ENCODE measurements at places on chromosomes 12 and 14.

DNA sequence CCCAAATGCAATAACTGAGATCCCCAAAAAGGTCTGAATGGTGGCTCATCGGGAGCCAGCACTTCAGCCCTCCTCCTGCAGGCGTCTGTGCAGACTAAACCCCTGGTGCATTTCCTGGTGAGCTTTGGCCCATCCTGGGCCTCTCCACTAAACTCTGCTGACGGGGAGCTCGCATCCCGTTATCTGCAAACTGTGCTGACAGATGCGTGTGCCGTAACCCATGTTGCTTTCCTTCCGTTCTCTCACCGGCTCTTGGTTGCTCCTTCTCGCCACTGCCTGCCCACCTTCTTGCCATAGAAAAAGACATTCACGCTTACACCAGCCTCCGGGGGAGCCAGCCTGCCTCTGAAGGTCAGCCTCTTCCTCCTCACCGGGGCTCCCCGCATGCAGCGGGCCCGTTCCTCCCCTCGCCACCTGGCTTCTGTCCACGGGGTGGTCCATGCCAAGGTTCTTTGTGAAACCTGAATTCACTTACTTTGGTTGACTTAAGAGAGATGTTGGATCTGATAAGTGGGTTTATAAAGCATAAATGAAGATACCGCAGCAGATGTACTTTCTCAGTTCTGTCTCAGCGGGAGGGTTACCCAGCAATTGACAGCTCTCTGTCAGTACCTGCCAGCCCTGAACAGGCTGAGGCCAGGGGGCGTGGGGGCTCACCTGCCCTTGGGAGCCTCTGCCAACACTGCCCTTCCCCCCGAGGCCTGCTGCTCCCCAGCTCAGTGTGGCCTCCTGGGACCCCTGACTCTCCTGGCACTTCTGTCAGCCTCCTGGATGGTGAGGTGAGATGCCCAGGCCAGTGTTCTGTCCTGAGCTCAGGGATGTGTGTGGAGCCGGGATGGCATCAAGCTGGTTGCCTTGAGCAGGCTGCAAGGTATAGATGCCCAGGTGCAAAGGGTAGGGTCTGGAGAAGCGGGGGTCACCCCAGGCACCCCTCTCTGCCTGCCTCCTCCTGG, 14.2 kb downstream of the ZFYVE21 start:
- DNase-seq: no peak

DNA sequence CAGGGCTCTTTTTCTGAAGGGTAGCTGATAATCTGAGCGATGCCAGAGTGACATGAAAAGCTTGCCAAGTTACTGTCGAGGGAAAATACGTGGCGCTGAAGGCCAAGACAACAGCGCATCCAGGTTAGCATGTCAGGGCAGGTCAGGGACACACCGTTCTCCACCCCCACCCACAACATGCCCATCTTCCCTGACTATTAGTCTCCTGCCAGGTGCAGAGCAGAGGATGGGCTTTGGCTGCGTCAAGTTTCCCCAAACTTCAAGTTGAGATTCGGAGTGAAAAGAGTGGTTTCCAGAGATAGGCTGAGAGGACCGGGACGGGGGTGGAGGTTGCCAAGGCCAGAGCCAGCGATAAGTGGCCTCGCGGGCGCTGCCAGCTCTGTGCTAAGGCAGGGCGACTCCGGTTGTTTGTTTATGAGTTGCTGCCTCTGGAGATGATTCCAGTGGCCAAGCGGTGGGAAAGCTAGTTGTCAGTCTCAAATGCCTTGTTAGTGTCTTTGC, 1.7 kb downstream of the TRHDE start:
- DNase-seq: no peak

DNA sequence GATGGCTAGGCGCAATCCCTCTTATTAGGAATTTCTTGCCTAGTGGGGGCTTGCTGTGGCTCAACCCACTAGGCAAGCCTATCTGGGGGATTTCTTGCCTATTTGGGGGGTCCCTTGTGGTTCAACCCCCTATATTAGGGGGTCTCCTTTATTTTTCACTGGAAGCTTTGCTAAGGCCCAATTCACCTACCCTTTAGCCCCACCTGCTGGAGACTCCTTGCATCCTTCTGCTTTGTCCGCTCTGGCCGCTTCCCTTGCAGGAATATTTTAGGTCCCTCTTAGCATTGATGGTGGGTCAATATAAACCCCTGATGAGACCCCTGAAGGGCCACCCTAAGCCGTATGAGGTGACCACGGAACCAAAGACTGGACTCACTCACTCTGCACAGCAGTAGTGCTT, 1552.1 kb downstream of the AACS start:
- no peak for DNase-seq

DNA sequence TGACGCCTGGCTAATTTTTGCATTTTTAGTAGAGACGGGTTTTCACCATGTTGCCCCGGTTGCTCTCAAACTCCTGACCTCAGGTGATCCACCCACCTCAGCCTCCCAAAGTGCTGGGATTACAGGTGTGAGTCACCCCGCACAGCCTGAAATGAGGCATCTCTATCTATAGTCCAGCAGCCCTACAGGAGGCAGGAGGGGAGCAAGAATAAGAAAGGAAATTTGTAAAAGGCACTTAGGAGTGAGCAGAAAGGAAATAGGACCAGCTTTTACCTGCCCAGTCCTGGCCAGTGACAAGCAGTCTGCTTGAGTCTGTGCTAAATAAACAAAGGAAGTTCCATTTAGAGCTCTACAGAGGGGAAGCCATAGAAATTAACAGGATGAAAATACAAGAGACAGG, 15.0 kb upstream of the PSMA6 start:
- no peak for DNase-seq

DNA sequence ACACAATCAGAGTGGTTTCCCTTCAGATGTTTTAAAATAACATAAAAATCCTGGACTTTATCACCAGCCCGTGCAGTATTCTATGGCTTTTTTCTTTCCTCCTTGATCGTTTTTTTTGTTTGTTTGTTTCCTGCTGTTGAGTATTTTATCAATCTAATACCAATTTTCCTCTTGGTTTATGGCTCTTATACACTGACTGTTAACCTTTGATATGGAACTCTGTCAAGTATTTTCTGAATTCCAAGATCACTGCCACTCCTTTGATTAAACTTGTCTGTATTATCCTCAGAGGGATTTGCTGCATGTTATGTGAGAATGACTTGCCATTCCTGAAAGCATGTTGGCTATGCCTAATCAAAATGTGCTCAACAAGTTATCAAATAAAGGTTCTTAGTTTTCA, 88.4 kb downstream of the PELI2 start:
- no peak for DNase-seq

GRCh38 chr14:91946622-91947474, 646 bp downstream of the FBLN5 start:
- no peak for DNase-seq

DNA sequence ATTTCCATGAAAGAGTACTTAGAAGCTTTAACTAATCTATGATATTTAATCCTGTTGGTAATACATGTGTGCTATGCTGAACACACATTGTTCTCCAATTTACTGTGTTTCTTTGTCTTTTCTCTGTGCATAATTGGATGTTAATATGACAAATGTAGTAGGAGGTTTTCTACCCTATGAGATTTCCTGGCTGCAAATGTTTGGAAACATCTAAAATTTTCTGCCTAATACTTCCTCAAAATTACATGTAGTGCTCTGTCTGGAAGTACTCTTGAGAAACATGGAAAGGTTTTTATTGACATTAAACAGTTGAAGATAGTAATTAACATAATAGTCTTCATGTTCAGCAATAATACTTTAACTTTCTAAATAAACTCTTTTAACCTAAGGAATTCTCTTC, 213.0 kb downstream of the KITLG start:
- DNase-seq: no peak

DNA sequence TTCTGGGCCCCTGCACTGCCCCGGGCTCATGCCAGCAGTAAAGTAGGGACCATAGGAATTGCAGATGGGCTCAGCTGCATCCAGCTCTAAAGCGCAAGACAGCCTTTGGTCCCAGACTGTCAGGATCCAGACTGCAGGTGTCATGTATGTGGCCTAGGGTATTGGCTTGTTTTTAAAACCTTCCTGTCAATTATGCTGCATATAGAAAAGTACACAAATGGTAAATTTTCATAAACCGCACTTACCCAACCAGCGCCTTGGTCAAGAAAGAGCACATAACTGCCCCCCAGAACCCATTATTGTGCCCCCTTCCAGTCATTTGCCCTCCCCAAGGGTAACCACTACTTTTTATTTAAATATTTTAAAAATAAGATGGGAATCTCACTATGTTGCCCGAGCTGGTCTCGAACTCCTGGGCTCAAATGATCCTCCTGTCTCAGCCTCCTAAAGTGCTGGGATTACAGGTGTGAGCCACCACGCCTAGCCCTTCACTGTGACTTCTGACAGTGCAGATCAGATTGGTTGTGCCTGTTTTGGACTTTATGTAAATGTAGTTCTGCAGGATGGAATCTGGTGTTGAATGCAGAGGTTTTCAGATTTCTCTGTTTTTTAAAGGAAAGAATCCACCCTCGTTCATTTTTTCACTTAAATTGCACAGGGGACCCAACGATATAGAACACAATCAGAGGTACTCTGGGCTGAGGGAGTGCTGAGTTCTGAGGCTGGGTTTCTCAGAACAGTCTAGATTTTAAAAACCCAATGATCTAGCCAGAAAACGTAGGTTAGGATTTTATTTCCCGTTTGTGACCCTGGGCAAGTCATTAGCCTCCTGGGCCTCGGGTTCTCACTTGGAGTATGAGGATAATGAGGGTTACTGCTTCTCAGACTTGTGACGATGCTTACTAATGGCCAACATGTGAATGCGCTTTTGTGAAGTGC, 6.7 kb downstream of the NR4A1 start:
- DNase-seq: no peak

GRCh38 chr12:132285991-132286681, 43.3 kb downstream of the GALNT9 start:
- no peak for DNase-seq

- DNase-seq: peak; percentile 1
Observed at GRCh38 chr12:97308576-97309198, 153.9 kb upstream of the RMST start.

DNA sequence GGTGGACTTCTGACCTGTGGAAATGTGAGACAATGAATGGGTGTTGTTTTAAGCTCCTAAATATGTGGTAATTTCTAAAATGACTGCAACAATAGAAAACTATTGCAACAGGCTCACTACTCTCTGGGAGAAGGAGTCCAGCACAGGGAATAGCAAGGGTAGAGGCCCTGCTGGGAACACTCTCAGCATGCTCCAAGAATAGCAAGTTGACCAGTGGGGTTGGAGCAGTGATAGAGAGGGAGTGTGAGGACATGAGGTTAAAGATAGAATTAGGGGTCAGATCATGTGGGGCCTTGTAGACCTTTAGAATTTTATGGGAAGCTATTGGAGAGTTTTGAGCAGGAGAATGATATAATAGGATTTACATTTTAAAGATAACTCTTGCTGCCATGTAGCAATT, 346.7 kb upstream of the CCDC196 start:
- DNase-seq: no peak

GRCh38 chr14:24315807-24316596, 4.7 kb downstream of the LTB4R start:
- DNase-seq: no peak

GRCh38 chr14:44453433-44454171, 53.5 kb downstream of the FSCB start:
- no peak for DNase-seq

- DNase-seq: no peak
Observed at GRCh38 chr12:27464220-27464554, 17.7 kb downstream of the SMCO2 start.

GRCh38 chr12:107845226-107845979, 70.9 kb downstream of the ASCL4 start:
- DNase-seq: no peak

GRCh38 chr12:24398605-24399004, 449.1 kb upstream of the SOX5 start:
- DNase-seq: no peak

GRCh38 chr12:66915306-66915904, 236.5 kb upstream of the GRIP1 start:
- DNase-seq: no peak

DNA sequence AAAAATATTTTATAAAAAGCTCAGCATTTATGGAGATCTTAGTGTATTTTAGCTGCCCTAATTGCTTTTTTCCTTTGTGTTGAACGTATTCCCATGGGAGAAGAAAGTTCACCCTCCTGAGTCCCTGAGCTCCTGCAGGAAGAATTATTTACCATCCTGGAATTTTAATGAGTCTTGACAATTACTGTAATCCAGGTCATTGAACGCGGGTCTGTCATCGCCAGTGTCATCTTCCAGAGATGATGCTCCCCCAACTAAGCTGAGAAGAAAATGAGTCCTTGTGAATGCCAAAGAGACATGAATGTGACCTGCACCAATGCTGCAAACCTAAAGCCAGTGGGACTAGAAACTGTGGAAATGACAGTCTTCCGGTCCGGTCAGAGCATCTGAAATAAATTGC, 129.5 kb downstream of the FBXL14 start:
- DNase-seq: no peak
